ENCODE measurements at places on chromosomes 1 and 21.

- DNase-seq, result peak; percentile 51
Measured at GRCh38 chr1:21289700-21290545, at the start of gene ECE1. Gene ECE1, minus strand, starts transcription at chr1:21290463. Its CDS starts 49 bp downstream, at chr1:21290414.

- peak; percentile 72 for DNase-seq
Measured at GRCh38 chr1:161216945-161217712, 2.0 kb downstream of the FCER1G start.

DNA sequence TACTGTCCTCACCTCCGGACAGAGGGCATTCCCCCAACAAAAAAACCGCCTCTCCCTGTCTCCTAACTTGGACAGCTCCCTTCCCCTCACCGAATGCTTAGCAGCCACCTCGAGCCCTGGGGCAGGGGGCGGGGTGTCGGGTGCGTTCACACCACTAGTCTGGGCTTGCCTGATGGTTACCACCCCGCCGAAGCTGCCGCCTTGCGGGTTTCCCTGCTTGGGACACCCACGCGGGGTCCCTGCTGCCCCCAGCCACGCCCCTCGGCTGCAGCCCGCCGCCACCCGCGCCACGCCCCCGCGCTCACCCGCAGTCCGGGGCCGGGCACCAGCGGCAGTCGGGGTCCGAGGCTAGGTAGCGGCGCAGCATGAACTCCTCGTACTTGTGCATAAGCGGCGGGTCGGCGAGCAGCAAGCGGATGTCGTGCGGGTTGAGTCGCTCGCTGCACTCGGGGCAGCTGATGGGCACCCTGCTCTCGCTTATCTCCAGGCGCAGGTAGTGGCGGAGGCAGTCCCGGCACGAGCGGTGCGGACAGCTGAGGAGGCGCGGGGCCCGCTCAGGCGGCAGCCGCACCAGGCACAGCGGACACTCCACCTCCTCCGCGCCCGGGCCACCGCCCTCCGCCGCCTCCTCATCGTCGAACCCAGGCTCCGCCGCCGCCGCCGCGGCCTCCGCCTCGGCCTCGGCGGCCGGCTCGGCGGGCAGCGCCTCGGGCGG, 706 bp downstream of the RNF19B start:
- peak; percentile 66 for DNase-seq

GRCh38 chr1:198253259-198253658, 96.5 kb downstream of the NEK7 start:
- no peak for DNase-seq

- no peak for DNase-seq
Measured at GRCh38 chr1:109657970-109658369, 2.1 kb downstream of the GSTM4 start.

DNA sequence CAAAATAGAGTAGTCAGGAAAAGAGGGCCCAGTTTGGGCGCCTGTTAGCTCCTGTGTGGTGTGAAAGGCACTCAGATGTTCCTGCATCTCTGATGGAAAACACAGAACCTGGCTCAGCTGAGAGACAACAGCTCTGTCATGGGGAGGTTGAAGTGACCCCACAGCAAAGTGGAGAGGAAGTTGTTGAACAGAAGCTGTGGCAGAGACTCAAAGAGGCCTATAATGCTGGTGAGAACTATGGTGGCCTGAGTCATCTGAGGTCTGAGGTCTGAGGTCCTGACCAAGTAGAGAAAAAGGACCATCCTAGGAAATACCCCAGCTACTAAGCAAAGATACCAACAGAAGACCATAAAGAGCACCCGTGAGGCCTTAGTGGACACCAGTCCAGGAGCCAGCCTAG, 45.6 kb upstream of the JAK1 start:
- no peak for DNase-seq

- DNase-seq, result no peak
Measured at GRCh38 chr1:52917581-52917980, 4.0 kb downstream of the ECHDC2 start.

DNA sequence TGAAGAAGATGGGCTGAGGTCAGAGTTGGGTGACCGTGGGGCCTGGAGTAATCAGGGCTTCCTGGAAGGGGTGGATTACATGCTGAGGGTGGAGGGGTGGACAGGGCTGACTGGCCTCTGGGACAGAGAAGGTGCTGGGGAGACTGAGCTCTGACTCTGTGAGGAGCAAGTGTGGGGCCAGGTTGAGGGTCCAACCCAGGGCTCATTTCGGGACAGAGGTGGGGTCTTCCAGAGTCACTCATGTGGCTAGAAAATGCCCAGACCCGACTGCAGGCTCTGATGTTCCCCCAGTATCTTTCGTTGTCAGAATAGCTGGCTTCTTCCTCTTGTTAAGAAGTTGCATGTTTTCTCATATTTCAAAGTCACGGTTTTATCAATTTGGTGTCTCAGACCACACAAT, 311.8 kb downstream of the PTPRU start:
- no peak for DNase-seq

DNA sequence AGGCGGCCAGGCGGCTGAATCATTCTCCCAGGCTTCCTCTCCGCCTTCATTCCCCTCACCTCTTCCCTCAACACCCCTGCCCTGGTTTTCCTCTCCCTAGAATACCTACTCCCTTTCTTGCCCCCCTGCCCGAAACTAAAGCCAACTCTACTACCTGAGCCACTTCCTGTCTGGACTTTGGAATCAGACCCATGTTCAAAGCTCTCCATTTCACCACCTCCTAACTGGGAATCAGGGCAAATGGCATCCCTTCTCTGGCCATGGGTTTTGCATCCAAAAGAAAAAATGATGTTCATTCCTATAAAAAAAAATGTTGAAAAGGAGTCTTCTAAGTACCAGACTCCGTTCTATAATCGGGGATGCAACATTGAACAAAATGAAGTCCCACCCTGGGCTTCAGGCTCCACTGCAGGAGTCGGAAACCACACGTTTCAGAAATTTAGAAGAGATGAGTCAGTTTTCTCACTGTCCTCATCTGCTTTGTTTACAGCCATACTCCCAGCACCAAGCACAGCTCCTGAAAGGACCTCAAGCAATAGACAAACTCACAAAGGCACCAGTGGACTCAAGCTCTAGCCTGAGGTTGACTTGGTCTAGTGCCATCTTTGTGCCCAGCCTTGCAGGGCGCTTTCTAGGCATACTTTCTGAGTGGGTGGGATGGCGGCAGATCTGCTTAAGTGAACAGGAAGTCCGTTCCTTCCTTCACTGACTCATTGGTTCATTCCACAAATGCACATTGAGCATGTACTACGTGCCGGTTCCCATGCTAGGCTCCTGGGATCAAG, 176.2 kb downstream of the IGSF21 start:
- DNase-seq, result no peak

GRCh38 chr21:21952566-21952965, 954.4 kb downstream of the NCAM2 start:
- no peak for DNase-seq

DNA sequence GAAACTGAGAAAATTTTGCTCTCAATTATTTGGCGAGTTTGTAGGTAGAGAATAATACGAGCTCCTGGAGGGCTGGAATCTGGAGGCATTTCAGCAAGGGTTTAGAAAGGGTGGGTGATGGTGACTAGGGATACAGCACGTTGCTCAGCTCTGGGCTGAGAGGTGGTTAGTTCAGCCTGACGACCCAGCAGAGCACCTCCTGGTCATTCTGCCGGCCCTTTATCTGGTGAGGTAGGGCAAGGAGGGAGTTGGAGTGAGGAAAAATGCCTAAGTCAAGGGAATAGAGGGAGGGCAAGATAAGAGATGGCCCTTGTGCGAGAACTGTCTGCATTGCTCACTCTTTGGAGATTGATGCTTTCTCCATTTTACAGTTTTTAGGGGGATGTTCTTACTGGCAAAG, 19.1 kb downstream of the GALNT2 start:
- no peak for DNase-seq

- DNase-seq, result peak; percentile 43
Measured at GRCh38 chr1:156114919-156115513, 505 bp downstream of the LMNA start.

DNA sequence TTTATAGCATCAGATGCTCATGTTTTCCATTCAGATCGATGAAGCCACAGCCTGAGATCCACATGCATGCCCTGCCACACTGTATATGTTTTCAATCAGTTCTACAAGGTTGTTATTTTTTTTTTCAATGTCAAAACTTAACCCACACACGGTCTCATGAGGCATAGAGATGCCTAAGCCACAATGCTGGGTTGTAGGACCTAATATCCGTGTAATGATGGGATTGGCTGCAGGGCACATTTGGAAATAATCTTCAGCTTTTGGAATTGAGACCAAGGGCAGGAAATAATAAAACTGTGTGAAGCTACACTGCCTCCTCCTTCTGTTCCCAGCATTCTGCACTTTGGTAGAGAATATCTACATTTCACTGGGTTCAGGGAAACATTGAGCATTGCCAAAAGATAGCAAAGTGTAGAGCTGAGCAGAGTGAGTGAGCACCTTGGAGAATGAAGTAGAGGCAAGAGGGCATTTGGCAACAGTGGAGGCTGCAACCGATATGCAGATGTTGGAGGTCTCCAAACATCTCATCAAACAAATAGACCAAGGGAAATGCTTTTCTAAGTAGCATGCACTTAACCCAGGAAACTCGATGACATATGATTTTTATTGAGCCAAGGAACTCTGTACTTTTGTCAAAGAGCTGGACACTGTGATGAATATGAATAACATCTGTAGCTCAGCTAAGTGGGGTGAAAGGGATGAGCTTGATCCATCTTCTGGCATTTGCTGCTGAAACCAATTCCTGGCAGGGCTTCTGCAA, 176.7 kb downstream of the LYPLAL1 start:
- no peak for DNase-seq

- DNase-seq, result peak; percentile 52
Measured at GRCh38 chr1:170678027-170678600, 14.2 kb downstream of the PRRX1 start.

- no peak for DNase-seq
Measured at GRCh38 chr1:15538771-15539170, 12.1 kb downstream of the DNAJC16 start.

- no peak for DNase-seq
Measured at GRCh38 chr1:54096227-54096876, 42.9 kb downstream of the TCEANC2 start.

GRCh38 chr1:239772446-239772845, 319.2 kb upstream of the FMN2 start:
- DNase-seq, result no peak

GRCh38 chr1:69777971-69778370, 210.2 kb downstream of the LRRC7 start:
- no peak for DNase-seq

- no peak for DNase-seq
Measured at GRCh38 chr1:178450871-178451270, 45.9 kb downstream of the CLEC20A start.

Measured in EH (cell line).